NCI-H345 (cell line): ENCODE measurements at places on chromosomes 5 and 9.
A peak's percentile ranks its signal among the peaks of the same experiment; 100 is the strongest.

- no peak for DNase-seq
Measured at GRCh38 chr9:36163049-36163785, 6.0 kb upstream of the CCIN start.

- DNase-seq: no peak
Measured at GRCh38 chr5:159224471-159224870, 15.1 kb upstream of the RNF145 start.

GRCh38 chr5:139389701-139390638 lies at the start of gene MZB1:
MZB1 (minus strand) TSS chr5:139389913; CDS start chr5:139389856, 57 bp downstream.
- DNase-seq: no peak

DNA sequence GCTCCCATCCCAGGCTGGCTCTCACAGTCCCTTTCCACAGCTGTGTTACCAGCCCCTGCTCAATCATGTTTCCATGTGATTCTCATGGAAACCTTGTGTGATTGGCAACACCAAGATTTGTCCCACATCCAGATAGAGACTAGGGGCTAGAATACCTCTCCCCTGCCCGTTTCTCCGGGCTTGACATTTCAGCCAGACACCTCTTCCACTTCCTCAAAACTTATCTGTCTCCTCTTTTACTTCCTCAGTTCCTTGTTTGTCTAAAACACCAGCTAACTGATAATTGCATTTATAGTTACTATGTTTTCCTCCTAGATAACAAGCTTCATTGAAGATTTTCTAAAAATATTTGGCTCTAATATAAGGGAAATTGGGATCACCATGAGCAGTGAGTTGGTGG lies 16.6 kb upstream of the KCNMB1 start:
- DNase-seq: no peak

GRCh38 chr9:86406366-86406765 lies 52.2 kb upstream of the TUT7 start:
- DNase-seq: no peak

GRCh38 chr9:13555516-13555915 lies 276.0 kb upstream of the MPDZ start:
- DNase-seq: peak; percentile 60

DNA sequence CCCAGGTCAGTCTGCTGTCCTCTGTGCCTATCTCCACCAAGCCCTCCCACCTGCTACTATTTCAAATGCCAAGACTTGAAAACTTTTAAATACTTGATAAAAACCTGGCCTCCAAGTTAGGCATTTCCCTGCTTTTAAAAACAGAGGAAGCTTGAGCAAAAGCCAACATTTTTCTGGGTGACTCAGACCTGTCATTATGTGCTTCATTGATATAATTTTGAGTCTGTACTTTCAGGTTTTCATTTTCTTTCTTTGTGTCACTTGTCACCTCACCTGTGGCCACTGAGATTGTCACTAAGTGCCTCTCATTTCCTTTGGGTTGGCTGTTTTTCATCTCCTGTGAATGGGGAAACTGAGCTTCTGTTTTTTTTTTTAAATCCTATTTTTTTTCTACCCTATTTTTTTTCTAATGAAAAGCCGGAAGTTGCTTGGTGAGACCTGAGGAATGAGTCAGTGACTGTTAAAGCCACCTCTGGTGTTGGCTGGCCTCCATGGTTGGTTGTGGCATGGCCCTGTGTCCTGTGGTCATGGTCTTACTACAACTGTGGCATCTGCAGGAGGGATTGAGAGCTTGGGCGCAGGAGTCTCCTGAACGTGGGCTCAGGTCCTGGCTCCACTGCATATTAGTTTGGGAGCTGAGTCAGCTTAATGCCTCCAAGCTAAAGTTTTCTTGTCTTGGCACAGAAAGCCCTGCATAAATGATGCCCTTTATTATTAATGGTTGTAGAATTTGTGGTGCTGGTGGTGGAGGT lies 56.7 kb downstream of the ARHGAP26 start:
- DNase-seq: no peak

DNA sequence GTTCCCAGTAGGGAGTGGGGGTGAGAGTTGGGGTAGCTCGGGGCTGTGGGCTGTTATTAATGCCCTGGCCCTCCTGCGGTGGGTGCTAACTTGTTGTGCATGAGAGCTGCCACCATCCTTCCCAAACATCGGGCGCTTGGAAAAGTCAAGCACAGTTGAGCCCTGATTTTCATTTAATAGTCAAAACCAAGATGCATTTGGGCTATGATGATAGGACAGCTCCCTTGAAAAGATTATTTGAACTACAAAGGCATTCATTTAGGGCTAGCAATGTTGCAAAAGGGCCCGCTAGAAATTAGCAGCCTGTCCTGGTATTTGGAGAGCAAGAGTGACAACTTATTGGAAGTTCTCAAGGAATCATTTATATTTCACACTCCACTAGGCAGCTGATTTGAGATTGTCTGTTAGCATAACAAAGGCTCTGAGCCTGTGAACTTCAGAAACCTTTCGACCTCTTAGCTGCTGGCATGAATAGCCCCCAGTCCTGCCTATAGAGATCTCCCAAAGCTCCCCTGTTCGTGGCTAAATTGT lies 128.2 kb upstream of the TMEM161B start:
- no peak for DNase-seq

DNA sequence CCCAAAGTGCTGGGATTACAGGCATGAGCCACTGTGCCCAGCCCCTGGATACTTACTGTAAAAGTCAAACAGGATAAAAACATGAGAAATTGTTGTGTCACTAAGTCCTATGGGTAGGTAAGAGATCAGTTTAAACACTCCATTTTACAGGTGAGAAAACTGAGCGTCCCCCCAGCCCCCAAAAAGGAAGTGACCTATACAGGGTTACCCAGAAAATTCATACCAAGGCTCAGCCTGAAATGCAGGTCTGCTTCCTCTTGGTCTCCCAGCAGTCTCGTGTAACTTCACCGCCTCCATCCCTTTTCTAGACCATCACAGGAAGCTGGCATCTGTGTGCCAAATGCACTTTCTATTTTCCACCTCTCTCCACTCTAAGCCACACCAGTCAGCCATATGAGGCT lies 57.2 kb downstream of the TMOD1 start:
- DNase-seq: no peak

DNA sequence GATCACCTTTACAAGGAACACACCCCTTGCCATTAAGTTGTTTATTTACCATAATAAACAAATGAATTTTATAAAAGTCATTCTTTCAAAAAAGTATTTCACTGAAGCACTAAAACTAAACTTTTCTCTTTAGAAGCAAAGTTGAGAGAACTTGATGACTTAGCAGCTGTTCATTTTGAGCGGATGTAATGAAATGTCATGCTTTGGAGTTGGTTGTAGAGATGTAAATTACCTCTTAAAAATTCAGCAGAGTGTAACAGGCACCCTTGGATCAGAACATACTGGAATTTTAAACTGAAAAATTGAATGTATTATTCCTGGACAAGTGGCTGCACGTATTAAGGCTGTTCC lies 617.2 kb downstream of the PDE4D start:
- DNase-seq: no peak

DNA sequence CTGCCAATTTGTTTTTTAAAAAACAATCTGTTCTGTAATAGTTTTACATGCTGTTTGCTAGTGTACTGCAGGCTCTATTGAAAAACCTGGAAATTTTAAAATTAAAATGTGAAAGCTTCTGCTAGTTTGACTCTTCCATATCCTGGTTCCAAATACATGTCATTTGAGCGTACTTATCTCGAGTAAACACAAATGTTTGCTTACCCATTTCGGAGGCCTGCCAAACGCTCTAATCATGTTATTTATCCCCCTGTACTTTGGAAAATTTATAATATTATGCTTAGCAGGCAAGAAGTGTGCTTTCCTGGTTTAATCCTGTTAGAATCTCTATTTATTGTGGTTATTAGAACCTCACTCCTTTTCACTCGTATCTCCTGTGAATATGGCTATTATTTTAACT lies 476.8 kb upstream of the CYLC2 start:
- no peak for DNase-seq

DNA sequence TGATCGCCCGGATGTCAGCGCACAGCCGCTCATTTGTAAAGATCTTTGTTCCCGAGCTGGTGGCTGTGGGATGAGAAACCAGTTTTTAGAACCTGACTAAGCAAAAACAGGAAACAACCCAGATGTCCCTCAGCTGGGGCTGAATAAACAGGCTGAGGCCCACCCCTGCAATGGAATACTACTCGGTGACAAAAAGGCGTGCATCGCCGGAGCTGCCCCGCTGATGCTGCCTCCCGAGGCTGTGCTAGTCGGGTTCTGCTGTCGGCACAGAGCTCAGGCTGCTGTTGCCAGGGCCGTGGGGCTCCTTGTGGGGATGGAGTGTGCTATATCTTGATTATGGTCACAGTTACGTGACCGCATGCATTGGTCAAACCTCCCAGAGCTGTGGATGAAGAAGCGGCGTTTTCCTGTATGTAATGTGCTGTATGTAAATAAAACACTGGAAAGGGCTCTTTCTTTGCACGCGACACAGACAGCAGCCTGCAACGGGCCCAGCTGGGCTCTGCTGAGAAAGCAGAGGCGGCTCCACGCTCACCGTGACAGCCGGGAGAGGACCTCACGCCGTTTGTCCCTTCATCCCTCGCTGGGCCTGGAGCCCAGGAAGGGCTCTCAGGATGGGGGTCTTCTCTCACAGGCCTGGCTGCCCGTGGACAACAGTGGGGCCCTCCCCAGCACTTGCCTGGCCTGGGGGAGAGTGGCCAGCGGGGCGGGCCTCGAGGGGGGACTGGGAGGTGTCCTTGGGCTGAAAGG lies 51.5 kb upstream of the RNU6ATAC start:
- no peak for DNase-seq

- DNase-seq: no peak
Measured at GRCh38 chr5:37831821-37832534, 7.9 kb downstream of the GDNF start.

- no peak for DNase-seq
Measured at GRCh38 chr9:137411645-137412380, 11.1 kb downstream of the EXD3 start.

DNA sequence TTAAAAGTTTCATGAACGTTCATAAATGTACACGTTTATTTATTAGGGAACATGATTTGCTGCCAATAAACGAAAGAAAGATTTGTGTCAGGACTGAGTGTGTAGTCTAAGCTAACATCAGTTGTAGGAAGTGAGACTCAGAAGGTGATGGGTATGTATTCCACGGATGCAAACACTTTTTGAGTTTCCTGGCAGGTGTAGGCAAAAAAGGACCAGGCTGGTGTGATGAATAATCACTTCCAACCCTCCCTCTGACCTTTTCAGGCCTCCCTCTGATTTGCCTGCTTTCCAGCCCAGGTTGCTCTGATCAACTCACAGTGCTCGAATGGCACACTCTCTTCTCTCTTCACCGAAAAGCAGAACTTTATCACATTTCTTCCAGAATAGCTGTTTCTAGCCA lies 51.8 kb downstream of the BASP1 start:
- no peak for DNase-seq

DNA sequence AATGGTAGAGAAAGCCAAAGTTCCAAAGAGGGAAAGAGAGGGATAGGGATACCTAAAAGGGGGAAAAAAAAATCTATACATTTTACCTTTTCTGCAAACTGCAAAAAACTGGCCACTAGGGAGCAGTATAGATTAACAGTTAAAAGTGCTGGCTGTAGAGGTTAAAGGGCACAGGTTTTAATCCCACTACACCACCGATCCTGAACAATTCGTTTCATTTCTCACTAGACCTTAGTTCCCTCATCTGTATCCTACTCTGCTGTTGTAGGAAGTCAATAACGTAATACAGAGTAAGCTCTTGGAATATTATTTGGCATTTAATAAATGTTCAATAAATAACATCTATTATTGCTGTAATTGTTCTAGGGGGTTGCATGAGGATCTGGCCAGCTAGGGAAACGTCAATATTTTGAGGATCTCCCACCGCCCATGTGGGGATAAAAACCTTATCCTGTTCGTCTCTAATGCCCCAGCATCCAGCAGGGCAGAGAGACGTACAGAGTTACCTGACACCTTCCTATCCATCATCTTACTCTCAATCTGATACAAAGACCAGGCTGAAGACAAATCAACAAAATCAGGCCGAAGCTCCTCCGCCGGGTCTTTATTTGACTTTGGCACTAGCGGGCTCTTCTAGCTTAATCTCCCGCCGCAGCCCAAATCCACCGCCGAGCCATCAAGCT lies 757 bp downstream of the CDC26 start:
- peak; percentile 73 for DNase-seq

- DNase-seq: no peak
Measured at GRCh38 chr5:132294728-132295504, 722 bp downstream of the SLC22A4 start.

GRCh38 chr5:36099748-36100147 lies 33.1 kb upstream of the UGT3A2 start:
- DNase-seq: no peak

- DNase-seq: no peak
Measured at GRCh38 chr9:71853084-71853483, 57.9 kb downstream of the ABHD17B start.

DNA sequence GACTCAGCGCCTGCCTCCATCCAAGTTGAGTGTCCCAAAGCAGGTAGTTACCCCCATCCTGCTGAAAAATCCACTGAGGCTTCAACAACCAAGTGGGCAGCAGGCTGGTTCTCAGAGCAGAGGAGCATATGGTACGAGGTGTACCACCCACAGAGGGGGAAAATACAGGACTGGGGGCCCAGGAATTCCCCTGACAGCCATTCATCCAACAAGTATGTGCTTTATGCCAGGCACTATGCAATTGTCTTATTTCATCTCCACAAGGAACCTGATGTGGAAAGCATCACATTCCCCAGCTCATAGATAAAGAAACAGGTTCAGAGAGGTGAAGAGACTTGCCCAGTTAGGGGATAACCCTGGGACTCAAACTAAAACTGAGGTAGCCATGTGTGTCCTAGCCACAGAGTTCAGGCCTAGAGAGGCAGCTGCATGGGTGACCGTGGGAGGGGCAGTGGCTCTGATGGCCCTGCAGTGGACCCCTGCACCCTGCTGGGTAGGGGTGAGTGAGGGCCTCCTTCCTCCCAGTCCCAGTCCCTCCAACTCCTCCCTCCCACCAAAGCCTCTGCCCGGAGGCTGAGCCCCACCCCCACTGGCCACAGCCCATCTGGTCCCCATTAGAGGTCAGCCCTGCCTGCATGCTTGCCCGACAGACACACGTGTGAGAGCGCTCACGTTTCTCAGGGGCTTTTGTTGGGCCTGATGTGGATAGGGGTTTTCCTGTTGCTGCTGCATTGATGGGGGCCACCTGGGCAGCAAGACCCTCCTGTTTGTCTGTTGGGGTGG lies 11.5 kb downstream of the PDLIM4 start:
- no peak for DNase-seq

DNA sequence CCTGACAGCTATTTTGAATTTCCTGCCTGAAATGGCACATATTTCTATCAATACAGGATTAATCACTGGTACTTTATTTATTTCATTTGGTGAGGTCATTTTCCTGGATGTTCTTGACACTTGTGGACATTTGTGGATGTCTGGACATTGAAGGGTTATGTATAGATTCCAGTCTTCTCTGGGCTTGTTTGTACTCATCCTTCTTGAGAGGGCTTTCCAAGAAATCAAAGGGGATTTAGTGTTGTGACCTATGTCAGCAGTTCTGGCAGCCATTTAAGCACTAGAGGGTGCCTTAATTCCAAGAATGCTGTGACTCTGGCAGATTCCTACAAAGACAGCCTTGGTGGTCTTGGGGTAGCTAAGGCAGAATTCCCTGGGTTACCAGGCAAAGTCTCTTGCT lies 259.7 kb downstream of the CSNK1G3 start:
- DNase-seq: no peak

GRCh38 chr5:146588331-146589027 lies 72.5 kb upstream of the GPR151 start:
- DNase-seq: no peak

- DNase-seq: no peak
Measured at GRCh38 chr9:73081979-73082657, 69.5 kb upstream of the ANXA1 start.

- no peak for DNase-seq
Measured at GRCh38 chr9:137860361-137860760, 17.2 kb upstream of the CACNA1B start.

GRCh38 chr5:93349613-93350012 lies 231.4 kb downstream of the NR2F1-AS1 start:
- DNase-seq: no peak
